CD4-positive, alpha-beta T cell treated with Interleukin-1 beta for 1 hour (primary cell): ENCODE measurements at places on chromosomes 4 and X.

DNA sequence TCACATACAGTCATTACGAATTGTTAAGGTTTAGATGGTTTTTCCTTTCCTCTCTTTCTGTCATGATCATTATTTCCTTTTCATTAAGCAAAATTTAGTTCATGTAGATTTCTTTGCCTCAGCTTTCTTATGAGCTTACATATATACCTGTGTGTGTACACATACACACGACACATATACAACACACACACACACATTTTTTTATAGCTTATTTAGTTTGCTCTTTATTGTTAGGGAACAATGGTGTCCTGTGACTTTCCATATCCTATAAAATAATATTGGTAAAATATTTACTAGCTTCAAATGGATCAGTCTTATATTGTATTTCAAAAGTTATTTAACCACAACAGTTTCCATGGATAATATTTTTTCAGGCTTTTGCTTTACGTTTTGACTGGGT, 840.7 kb downstream of the PCDH18 start:
- DNase-seq = no peak

DNA sequence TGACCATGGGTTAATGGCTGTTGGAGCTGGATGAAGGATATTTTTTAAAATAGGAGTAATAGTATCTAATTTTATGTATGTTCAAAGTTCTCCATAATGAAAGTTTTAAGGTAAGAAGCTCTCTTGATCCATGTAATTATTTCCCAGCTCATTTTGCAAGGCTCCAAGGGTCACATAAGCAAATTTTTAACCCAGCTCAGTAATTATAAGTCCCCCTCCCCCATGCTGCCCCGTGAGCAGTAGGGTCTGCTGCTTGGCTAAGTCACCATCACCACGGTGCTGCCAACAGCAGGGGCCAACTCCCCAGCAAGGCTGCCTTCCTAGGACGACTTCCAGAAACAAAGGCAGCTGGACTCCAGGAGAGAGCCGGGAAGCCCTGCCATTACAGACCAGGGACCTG, 340.0 kb downstream of the FBXW7 start:
- DNase-seq = no peak

DNA sequence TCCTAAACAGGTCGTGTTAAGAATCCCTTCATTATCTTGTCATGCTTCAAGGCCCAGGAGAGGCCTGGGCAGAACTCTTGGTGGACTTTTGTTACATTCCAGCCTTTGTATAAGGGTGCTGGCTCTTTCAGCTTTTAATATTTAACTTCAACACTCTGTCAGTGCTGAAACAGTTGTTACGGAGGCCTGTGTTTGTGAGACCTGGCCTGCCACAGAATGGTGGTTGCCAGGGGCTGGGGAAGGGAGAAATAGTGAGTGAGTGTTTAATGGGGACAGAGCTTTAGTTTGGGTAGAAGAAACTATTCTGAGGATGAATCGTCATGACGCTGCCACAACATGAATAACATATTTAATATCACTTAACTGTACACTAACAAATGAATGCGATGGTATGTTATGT, 1027.6 kb upstream of the PRKX start:
- DNase-seq = no peak

GRCh38 chr4:6582889-6583490, 8.0 kb downstream of the MAN2B2 start:
- DNase-seq = no peak

- DNase-seq = no peak
Measured at GRCh38 chr4:159401791-159402380, 299.0 kb downstream of the RAPGEF2 start.
